ENCODE measurements at places on chromosomes 7 and 10.

DNA sequence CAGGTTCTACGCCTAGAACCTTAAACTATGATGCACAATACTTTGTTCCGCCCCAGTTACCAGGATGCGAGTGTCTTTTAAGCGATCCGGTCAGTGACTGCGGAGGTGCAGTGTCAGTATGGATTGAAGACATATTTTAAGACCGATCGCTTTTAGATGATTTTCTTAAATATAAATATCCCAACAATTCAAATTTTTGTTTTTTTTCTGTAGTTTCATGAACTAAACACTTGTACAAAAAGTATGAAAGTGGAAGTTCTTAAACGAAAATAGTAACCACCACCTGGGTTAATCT lies 835 bp downstream of the COMMD3 start:
- no peak for DNase-seq

DNA sequence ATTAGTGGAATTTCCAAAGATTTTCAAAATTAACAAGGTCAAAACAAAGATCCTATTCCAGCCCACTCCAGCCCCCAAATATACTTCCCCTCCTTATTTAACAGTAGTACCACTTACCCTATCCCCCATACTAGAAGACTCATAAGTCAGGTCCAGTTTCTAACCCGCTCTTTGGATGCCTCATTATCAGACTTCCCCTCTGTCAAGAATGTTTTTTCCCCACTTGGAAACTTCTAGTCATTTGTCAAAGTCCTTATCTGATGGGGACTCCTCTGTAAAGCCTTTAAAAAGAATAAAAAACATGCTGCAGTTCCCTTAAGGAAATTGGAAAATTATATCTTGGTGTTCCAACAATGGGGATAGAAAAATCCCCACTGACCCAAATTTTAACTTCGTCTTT lies 70.1 kb downstream of the IMMP2L start:
- DNase-seq = no peak

GRCh38 chr10:70822076-70822820 lies 6.5 kb downstream of the SGPL1 start:
- DNase-seq = no peak

DNA sequence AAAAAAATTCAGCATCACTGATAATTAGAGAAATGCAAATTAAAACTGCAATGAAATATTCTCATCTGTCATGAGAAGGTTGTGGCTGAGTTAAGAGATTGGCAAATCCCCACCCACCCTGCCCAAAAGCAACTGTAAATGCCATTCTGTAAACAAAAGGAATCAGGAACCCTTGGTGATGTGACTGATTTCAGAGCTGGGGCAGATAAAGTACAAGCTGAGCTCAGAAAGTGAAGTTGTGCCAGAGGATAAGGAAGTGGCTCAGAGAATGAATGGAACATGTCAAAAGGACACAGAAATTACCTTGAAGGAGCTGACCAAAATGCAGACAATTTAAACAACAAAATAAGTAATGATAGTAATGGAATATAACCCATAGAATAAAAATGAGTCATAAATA lies 32.7 kb upstream of the ARMS2 start:
- no peak for DNase-seq
